ENCODE measurements at places on chromosomes 3 and 15.

DNA sequence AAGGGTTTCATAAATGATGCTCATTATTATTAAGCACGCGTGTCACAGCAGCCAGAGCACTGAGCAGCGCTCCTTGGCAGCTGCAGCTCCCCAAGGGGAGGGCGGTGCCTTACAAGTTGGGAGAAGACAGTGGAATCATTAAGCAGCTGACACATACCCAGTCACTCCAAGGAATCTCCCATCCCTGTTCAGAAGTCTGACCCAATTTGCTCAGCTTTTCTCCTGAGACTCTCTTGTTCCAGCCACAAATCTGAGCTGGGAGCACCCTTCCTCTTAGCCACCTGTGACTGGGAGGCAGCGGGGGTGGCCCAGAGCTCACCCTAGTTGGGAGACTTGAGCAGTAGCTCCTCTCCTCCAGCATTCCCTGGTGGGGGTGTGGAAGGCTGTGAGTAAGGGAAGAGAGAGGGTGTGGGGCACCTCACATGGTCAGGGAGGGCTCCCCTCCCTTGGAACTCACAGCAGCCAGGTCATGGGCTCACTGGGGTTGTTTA, 64.3 kb downstream of the DUT start:
- peak; percentile 88 for DNase-seq

GRCh38 chr3:120498556-120499346, 48.0 kb upstream of the FSTL1 start:
- peak; percentile 83 for DNase-seq

- DNase-seq: no peak
Observed at GRCh38 chr15:78272316-78272715, 8.0 kb downstream of the DNAJA4 start.

DNA sequence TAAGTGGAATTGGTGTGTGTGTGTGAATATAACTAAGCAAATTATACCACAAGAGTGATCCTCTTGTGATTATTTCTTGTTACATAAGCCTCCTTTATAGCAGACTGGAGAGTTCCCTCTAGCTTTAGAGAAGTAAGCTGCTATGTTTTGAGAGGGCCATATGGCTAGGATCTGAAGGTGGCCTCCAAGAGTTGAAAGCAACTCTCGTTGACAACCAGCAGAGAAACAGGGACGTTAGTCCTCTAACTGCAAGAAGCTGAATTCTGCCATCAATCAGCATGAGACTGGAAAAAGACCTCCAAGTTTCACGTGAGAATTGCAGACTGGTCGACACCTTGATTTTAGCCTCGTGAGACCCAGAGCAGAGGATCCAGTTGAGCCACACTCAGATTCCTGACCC, 278.5 kb upstream of the ZNF717 start:
- no peak for DNase-seq

- no peak for DNase-seq
Observed at GRCh38 chr3:32455609-32456428, 46.8 kb downstream of the CMTM6 start.

DNA sequence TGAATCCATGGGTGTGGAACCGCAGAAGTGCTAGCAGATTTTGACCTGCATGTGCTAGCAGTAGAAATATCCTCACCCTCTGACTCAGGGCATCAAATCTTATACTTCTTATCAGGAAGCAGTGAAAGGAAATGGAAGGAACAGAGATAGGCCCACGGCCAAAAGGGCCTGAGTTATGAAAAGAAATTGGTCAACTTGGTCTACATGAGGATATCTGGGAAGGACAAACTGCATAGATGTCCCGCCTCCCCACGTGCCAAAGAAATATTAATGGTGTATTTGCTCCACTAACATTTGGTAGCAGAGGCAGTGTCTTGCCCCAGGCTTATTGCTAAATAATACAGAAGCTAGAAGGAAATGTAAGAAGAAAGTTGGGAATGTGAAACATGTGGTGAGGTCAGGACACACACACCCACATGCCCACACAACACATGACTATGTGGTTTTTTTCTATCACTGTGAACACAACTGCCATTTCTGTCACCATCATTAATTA, 93.6 kb upstream of the COL8A1 start:
- DNase-seq: peak; percentile 31

- no peak for DNase-seq
Observed at GRCh38 chr3:168611826-168612225, 516.1 kb upstream of the GOLIM4 start.

GRCh38 chr3:166864473-166865467, 515.3 kb downstream of the ZBBX start:
- DNase-seq: no peak

- no peak for DNase-seq
Observed at GRCh38 chr3:59388555-59389270, 338.9 kb upstream of the CFAP20DC start.

- DNase-seq: peak; percentile 30
Observed at GRCh38 chr15:98905963-98906711, 101.5 kb downstream of the PGPEP1L start.

- DNase-seq: no peak
Observed at GRCh38 chr3:65873028-65873427, 165.7 kb downstream of the MAGI1 start.

GRCh38 chr15:25331860-25332259, 107.0 kb downstream of the UBE3A start:
- no peak for DNase-seq

GRCh38 chr15:69903470-69904469, 193.9 kb downstream of the TLE3 start:
- DNase-seq: peak; percentile 64

DNA sequence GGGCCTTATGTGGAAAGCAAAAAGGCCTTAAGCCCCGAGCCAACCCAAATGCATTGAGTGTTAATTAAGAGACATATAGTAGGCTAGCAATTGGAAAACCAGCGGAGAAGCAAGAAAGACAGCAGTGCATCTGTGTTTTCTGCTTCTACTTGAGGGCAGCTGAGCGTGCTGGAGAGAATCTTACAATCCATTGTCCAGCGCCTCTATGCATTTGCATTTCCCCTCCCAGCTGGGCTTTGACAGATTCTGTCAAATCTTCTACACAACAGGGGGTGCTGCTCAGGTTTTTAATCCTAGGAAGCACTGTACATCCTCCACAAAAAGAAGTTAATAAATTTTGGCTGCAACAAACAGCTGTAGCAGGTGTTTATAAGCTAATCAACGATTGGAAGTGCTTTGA, 23.9 kb downstream of the SSR3 start:
- no peak for DNase-seq

DNA sequence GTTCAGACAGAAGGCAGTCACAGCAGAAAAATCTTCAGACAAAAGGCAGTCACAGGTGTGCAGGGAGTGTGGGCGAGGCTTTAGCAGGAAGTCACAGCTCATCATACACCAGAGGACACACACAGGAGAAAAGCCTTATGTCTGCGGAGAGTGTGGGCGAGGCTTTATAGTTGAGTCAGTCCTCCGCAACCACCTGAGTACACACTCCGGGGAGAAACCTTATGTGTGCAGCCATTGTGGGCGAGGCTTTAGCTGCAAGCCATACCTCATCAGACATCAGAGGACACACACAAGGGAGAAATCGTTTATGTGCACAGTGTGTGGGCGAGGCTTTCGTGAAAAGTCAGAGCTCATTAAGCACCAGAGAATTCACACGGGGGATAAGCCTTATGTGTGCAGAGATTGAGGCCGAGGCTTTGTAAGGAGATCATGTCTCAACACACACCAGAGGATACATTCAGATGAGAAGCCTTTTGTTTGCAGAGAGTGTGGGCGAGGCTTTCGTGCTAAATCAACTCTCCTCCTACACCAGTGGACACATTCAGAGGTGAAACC, 27.6 kb downstream of the ZNF589 start:
- DNase-seq: no peak

DNA sequence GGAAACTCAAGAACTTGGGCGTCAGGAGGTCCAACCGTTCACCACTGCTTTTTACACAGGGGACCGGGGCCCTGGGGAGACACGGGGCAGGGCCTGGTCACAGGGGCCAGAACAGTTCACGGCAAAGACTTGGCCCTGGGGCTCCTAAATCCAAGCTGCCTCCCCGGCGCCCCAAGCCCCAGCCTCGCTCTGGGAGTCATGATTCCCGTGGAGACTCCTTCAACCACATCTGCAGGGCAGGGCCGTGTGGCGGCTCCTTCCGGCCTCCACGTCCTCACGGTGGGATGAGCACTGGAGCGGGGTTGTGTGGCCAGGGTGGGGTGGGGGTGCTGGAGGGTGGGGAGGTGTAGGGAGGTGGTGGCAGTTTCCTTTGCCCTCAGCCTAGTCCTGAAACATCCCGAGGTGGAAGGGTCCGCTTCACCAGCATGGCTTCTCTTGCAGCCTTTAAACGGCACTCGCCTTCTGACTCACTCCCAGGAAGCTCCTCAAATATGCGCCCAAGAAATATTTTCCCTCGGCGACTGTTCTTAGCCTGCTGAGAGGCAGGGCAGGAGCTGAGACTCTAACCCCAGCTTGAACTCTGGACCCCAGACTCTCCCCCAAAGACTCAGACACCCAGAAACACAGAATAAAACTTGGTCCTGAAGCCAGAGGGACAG, 1.8 kb downstream of the MUC4 start:
- DNase-seq: peak; percentile 82

- DNase-seq: no peak
Observed at GRCh38 chr15:41511331-41511898, 2.2 kb downstream of the LTK start.

DNA sequence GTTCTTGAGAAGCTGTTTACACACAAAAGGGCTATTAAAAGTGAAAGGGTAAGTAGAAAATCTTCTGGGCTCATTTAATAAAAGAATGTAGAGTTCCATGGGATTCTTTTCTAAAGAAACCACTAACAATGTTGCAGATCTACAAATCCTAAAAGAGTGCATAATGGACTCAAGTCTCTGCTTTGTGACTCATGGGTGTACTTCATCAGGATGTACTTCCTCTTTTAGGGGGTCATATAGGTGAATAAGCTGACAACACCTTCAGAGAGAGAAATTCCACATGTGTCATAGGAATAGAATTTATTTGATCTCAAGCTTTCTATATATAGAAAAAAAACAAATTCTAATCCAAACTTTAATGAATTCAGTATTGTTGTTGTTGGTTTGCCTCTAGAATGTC, 355.5 kb downstream of the TIGIT start:
- no peak for DNase-seq

DNA sequence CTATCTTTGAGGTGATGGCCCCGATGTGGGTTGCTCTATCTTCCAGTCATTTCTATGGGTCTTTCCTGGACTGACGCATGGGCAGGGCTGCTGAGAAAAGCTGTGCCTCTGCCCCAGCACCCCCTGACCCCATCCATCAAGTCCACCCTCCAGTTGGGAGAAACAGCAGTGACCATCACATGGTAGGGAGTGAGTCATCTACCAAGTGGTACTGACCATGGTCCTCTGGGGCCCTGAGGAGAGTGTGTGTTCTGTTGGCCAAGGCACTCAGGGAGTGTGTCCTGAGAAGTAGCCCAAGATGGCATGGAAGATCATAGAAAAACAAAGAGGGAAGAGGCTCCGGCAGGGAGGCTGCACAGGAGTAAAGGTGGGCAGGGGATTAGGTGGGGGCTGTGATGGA, 1.6 kb upstream of the DNAH1 start:
- DNase-seq: no peak

- DNase-seq: no peak
Observed at GRCh38 chr3:128100161-128100560, 23.5 kb downstream of the RUVBL1 start.

DNA sequence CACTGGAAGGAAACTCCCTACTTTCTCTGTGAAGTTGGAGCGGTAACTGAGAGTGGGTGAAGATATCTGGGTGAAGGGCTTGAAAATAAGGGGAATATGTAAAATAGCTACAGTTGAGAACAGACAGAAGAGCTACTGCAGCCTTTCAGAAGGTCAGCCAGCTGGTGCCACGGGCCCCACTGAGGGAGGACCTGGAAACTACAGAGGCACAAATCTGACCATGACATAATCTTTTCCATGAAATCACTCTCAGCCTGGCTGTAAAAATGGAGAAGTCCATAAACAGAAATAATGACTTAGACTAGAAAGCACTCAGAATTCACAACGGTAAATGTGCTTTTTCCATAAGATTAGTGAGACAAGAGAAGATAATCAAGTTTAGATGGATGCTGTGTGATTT, 46.4 kb downstream of the ST3GAL6 start:
- no peak for DNase-seq

- DNase-seq: no peak
Observed at GRCh38 chr3:122892118-122892960, 97.5 kb downstream of the SLC49A4 start.

DNA sequence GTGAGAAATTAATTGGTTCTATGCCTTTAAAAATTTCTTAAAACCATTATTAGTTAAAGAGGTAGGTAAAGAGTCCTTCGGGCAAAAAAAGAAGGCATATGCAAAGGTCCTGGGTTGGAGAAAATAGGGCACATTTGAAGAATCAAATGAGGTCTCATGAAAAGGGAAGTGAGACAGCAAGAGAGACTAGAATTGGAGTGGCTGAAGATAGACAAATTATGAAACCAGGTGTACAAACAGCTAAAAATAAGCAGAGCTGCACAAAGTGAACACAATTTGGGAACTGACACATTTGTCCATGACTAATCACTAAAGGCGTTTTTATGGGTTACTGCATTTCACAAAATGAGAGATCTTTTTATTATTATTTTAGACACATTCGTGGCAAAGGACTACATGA, 581.2 kb downstream of the PYDC2 start:
- DNase-seq: no peak

DNA sequence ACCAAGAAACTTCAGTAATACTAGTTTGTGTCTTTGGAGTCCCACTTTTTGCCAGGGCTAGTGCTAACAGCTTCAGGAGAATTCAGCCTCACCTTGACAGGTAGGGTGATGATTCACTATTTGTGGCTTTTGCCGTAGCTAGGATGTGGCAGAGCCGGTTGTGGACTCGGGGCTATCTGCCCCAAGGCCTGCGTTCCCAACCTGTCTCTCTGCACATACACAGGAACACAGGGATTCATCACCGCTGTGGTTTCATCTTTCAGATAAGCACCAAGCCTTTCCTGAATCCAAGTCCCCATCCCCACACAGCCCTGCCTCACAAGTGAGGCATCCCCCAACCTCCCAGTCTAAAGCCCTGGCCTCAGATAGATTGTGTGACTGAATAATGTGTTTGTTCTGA, 45.2 kb upstream of the POLG start:
- DNase-seq: no peak

DNA sequence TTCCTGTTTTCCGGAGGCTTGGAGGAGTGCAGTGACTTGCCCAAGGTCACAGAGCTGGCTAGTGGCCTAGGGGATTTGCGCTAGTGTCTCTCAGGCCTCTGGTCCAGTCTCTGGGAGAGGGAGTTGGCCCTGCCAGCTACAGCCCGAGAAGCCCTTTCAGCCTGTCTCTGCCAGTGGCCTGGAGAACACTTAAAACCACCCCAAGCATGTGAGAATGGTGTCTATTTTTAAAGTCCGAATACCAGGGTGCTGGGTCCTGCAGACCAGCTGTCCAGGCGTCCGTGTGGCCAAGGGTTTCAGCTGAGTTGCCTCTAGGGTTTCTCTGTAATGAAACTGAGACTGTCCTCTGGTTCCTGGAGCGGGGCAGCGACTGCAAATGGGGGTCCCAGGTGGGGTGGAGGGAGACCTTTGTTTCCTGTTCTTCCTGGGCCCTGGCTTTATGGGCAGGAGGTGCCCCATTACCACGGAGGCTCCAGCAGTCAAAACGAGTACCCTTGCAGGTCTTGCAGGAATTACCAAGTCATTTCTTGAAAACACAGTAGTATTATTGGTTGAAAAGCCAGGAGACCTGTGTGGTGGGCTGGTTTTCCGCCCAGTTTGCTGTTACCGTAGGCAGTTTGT, 2.2 kb downstream of the CAND2 start:
- no peak for DNase-seq

- DNase-seq: no peak
Observed at GRCh38 chr3:183845090-183845489, 19.7 kb upstream of the MAP6D1 start.
